ENCODE measurements at places on chromosomes 13 and 19. TPM values are rescaled to one million over a fixed set of nuclear protein-coding genes. Genes with fewer than 3 reads are reported as not detected.

ZNF579 gene
- total RNA-seq, result 14.4 TPM

RELB gene
- 60.0 TPM for total RNA-seq

RINL gene
- 21.0 TPM for total RNA-seq

SNAPC2 gene
- 32.0 TPM for total RNA-seq

ETV2 gene
- total RNA-seq, result not detected

SLC7A10 gene
- not detected for total RNA-seq

TTC9B gene
- not detected for total RNA-seq

UBE2L5 gene
- total RNA-seq, result not detected

ZSCAN1 gene
- total RNA-seq, result not detected

CYP4F3 gene
- not detected for total RNA-seq

ZNF180 gene
- total RNA-seq, result 16.6 TPM

TNNT1 gene
- 7.1 TPM for total RNA-seq

ZNF44 gene
- total RNA-seq, result 5.3 TPM

CD70 gene
- total RNA-seq, result 21.4 TPM

RFXAP gene
- total RNA-seq, result 2.4 TPM

NCAN gene
- 0.17 TPM for total RNA-seq

SCGB2B2 gene
- total RNA-seq, result 0.62 TPM

CACNG7 gene
- total RNA-seq, result not detected

PPP1R12C gene
- total RNA-seq, result 62.9 TPM

ZNF211 gene
- 10.4 TPM for total RNA-seq

ONECUT3 gene
- total RNA-seq, result not detected

ZNF534 gene
- not detected for total RNA-seq

NMRK2 gene
- total RNA-seq, result not detected

ATP4B gene
- not detected for total RNA-seq

ZNF66 gene
- total RNA-seq, result 2.9 TPM

DAND5 gene
- total RNA-seq, result not detected

AXL gene
- 128 TPM for total RNA-seq

LHB gene
- 8.2 TPM for total RNA-seq

IGFL3 gene
- not detected for total RNA-seq

PLEKHA4 gene
- 11.1 TPM for total RNA-seq

FFAR1 gene
- total RNA-seq, result not detected

LGI4 gene
- total RNA-seq, result not detected

CCL25 gene
- not detected for total RNA-seq

NKPD1 gene
- total RNA-seq, result 0.07 TPM

CTU1 gene
- total RNA-seq, result 23.6 TPM

CAMSAP3 gene
- 12.6 TPM for total RNA-seq

PCDH9 gene
- 0.75 TPM for total RNA-seq

STXBP2 gene
- 65.7 TPM for total RNA-seq

PRKCG gene
- 0.13 TPM for total RNA-seq

SBK3 gene
- 0.33 TPM for total RNA-seq

ZNF816 gene
- 12.8 TPM for total RNA-seq

FBXL3 gene
- total RNA-seq, result 38.0 TPM

AMER2 gene
- 0.04 TPM for total RNA-seq

FPR1 gene
- not detected for total RNA-seq

SEMA6B gene
- 0.13 TPM for total RNA-seq

GPALPP1 gene
- 26.9 TPM for total RNA-seq

DACT3 gene
- 0.14 TPM for total RNA-seq

ZNF439 gene
- 5.3 TPM for total RNA-seq

C19orf67 gene
- total RNA-seq, result not detected

APOC1 gene
- 1.9 TPM for total RNA-seq

OR7A5 gene
- not detected for total RNA-seq

TEX26 gene
- total RNA-seq, result not detected

MIR17HG gene
- 3.4 TPM for total RNA-seq

Data from kidney epithelial cell (primary cell).